ENCODE measurements at places on chromosomes 7 and 10.

DNA sequence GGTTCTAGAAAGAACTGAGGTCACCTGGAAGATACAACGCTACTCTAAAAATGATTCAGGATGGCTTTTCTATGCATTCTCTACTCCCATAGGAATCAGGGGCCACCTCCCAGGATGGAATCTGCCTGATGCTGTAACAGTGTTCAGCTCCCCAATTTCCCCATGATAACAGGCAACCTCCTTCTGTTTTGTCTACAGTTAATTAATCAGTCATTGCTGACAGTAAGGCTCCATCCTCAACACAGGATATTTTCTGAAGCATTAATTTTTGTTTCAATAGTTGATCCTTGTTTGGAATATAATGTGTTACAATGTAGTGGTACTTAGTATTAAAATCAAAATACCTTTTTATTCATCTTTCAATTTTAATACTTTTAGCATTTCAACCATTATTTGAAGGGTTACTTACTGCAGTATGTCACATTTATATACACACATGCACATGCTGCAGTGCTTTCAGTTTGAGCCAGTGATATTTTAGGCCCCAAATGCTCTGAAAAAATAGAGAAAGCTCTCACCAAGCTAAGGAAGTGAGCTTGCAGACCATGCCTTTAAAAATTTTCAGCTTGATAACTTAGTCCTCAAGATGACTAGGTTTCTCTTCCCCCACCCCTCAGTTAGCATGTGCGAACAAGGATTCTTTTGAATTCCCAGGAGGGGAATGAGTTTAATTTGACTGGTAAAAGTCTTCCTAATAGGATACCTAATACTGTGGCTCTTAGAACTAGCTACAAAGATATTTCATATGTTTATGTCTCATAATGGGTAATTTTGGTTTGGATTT, 592 bp upstream of the PIK3CG start:
- no peak for DNase-seq

DNA sequence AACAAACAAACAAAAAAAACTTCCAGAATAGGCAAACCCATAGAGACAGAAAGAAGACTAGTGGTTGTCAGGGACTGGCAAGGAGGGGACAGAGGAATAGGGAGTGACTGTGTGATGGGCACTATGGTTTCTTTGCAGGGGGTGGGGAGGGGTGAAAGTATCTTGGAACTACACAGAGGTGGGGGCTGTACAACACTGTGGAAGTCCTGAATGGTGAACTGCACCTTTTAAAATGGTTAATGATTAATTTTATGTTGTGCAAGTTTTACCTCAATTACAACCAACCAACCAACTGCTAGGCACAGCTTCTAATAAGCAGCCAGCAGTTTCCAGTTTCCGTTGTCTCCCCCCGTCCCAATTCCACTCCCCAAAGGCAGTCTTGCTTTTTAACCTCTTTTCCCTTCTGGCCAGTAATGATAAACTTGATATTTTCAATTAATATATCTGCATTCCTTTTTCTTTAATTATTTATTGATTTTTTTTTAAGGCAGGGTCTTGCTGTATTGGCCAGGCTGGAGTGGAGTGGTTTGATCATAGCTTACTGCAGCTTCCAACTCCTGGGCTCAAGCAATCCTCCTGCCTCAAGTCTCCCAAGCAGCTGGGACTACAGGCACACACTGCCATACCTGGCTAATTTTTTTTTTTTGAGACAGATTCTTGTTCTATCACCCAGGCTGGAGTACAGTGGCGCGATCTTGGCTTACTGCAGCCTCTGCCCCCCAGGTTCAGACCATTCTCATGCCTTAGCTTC, 46.8 kb downstream of the HIP1 start:
- no peak for DNase-seq

GRCh38 chr10:28806488-28806941, 129.2 kb downstream of the BAMBI start:
- no peak for DNase-seq

DNA sequence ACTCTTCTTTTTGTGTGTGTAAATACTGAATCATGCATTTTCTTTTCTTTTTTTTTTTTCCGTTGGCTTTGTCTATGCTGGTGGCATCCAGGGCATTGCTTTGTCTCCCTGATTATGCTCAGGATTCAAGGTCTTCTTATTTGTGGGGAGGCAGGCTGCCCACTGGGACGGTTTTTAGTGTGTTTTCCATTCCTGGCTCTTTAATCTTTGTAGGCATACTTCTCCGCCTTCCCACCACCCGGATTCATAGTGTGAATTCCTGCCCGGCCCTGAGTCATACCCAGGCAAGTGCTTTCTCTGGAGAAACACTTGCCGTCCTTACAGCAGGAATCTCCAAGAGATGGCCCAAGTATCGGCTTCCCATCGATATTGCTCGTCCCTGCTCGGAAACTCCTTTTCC, 5.2 kb downstream of the ZNF655 start:
- no peak for DNase-seq

DNA sequence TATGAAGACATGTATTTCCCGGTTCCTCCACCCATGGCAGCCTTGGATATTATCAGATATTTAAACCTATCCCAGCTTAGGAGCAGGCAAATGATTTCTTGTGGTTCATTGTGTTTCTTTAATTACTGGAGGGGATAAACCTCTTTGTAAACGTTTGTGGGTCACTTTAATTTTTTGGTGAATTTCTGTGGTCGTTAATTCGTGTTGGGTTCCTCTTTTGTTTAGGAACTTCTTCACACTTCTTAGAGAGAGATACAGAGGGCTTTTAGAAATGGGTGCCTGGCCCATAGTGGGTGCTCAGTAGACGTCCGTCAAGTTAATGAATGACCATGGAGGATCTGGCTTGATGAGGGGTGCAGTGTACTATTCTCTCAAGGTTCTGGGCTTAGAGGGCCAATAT, 27.2 kb upstream of the NUB1 start:
- DNase-seq = no peak

GRCh38 chr7:130475776-130476175, 16.1 kb upstream of the MEST start:
- DNase-seq = no peak

GRCh38 chr7:82263920-82264782, 179.4 kb downstream of the CACNA2D1 start:
- no peak for DNase-seq
